Endodermal cell (in vitro differentiated cells): ENCODE measurements at places on chromosomes 5 and 9.

DNA sequence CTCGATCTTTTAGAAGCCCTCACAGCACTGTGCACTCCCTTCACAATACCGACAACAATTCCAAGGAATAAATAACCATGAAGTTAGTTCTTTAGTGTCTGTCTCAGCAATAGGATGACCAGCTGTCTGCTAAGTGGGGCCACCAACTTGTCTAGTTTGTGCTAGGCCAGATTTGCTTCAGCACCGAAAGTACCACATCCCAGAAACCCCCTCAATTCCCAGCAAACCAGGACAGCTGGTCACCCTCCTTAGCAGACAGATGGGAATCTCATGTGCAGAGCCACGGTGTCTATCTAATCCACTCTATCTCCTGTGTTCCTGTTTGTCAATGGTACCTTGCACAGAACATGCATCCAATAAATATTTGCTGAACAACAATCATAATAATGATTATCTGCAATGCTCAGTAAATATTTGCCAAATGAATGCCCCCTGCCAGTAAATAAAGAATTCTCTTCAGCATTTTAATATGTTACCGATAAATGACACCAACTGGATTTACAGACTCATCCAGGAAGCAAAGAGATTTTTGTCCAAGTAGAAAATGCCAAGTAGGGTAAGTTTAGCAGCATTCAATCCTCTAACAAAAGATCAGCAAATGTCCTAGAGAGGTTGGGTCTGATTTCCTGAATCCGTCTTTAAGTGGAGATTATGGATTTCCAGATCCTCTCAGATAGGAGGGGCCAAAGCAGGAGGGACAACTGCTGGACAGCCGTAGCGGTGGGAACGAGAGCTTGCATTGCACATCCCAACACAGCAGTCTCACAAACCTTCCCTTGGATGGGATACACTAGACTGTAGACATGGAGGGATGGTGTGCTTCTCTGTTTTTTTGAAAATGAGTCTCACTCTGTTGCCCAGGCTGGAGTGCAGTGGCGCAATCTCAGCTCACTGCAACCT is 51.9 kb upstream of the ANKRD33B start:
- DNase-seq = no peak

GRCh38 chr5:99940540-99940939 is 594.6 kb upstream of the FAM174A start:
- no peak for DNase-seq

- DNase-seq = no peak
Observed at GRCh38 chr5:132214491-132214890, 13.2 kb downstream of the P4HA2 start.

- DNase-seq = no peak
Observed at GRCh38 chr9:22512495-22512894, 65.9 kb downstream of the DMRTA1 start.

GRCh38 chr9:112443200-112443599 is 43.4 kb upstream of the KIAA1958 start:
- no peak for DNase-seq

DNA sequence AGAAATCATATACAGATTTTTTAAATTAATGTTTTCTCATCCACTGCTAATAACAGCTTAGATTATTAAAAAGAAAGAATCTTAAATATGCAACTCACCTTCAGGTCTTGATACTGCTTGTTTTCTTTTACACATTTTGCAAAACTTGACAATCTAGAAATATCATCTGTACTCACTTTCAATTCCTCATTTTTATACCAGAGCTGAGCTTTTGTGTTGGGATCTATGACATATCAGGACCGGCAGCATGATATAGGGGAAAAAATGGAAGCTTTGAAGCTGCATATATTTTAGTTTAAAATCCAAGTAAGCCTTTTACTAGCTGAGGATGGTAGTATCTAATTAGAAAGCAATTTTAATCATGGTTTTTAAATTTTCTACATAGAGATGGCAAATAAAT is 75.7 kb upstream of the SMARCA2 start:
- no peak for DNase-seq

- no peak for DNase-seq
Observed at GRCh38 chr5:135107986-135108385, 74.0 kb upstream of the PITX1 start.

DNA sequence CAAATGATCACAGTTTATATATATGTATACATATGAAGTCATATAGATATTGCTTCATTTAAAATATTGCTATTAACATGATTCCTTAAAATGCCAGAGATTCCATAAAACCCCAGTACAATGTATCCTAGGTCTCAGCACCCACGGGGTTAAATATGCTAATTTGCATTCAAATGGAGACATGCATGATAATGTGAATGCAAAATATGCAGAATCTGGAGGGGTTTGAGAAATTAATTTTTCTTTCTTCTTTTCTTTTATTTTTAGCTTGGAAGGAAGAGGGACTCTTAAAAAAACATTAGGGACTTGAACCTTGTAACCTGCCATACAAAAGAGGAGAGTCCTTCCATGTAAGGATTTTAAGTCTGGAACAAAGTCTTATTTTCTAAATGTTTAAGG is 211.9 kb downstream of the MEF2C start:
- no peak for DNase-seq

- no peak for DNase-seq
Observed at GRCh38 chr5:157458835-157459234, 1.2 kb upstream of the NIPAL4 start.

DNA sequence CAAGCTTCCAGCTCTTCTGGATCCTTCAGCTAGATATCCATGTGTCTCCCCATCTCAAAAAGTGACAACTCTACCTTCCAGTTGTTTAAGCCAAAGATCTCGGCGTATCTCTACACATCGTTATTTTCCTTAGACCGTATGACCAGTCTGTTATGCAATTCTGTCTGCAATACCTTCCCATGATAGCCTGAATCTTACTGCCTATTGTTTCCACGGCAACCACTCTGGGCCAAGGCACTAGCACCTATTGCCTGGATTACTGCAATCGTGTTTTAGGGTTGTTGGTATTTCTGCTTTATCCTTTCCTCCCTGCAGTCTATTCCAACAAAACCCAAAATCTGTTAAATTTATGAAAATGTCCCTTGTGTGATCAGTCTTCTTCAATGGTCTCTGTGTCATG is 448.4 kb downstream of the MTRR start:
- no peak for DNase-seq

GRCh38 chr5:1447671-1448361 is 2.6 kb upstream of the SLC6A3 start:
- DNase-seq = peak; percentile 33

GRCh38 chr5:180411948-180412347 is 58.8 kb upstream of the GFPT2 start:
- DNase-seq = no peak

DNA sequence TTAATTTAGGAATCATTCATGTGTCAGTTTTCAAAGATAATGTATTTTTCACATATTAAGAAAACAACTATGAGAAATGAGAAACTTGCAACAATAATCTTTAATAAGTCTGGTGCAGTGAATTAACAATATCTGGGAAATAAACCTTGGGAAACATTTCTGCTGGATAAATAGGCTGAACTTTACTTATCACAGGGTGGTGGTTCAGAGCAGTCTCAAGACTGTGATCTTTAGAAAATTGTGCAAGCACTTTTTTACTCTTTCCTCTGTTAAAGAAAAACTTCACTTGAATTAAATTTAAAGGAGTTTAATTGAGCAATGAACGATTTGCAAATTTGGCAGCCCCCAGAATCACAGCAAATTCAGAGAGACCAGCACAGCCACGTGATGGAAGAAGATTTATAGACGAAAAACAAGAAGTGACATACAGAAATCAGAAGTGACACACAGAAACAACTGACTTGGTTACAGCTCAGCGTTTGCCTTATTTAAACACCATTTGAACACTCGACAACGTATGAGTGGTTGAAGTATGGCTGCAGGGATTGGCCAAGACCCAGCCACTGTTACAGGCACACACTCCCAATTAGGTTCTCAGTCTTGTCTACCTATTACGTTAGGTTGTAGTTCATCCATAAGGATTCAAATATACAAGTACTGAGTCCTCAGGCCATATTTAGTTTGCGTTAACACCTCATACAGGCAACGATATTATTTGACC is 631.9 kb downstream of the SLCO4C1 start:
- no peak for DNase-seq

DNA sequence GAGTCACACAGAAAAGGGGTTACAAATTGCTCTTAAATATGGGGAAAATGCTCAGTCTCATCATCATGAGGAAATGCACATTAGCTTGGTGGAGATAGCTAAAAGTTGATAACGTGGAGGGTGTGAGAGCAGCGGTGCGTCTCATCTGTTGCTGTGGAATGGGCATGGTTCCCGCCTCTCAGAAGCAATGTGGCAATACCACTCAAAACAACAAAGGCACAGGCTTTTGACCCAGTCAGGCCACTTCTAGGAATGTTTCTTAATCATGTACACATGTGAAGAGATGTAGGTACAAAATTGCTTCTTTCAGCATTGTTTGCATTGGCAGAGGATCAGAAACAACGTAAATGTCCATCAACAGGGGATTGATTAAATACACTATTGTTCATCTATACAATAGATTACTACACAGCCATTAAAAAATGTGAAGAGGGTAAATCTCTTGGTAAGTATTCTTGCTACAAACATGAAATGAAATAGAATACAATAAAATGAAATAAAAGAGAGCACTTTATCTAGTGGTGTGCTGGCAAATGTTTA is 212.6 kb upstream of the MSX2 start:
- no peak for DNase-seq

DNA sequence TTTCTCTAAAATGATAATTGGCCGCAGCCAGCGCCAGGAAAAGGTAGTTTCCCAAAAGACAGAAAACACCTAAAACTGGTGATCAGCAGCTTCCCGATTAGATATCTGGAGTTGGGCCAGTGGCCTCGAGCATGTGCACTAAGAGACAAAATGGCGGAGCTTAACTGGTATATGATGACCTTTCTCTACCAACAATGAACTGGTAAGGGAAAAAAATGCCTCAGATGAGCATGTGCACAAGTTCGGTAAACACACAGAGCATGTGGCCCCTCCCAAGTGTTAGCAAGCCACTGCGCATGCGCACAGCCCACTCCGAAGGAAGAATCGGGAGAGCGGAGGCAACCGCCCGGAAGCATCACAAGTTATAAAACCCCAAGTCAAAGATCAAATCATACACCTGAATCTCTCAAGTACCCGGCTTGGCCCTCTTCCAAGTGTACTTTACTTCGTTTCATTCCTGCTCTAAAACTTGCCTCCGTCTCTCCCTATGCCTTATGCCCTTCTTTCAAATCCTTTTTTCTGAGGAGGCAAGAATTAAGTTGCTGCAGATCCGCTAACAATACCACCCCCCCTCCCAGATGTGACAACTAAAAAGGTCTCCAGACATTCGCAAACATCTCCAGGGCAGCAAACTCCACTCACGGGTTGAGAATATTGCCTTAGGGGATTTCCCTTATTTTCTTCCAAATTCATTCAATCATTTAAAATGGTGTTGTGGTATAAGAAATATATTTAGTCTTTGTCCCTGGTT is 15.0 kb upstream of the PTBP3 start:
- DNase-seq = peak; percentile 76

- DNase-seq = no peak
Observed at GRCh38 chr5:9903801-9904200, 273.6 kb upstream of the TAS2R1 start.

- no peak for DNase-seq
Observed at GRCh38 chr9:5529683-5530221, 19.4 kb downstream of the PDCD1LG2 start.

DNA sequence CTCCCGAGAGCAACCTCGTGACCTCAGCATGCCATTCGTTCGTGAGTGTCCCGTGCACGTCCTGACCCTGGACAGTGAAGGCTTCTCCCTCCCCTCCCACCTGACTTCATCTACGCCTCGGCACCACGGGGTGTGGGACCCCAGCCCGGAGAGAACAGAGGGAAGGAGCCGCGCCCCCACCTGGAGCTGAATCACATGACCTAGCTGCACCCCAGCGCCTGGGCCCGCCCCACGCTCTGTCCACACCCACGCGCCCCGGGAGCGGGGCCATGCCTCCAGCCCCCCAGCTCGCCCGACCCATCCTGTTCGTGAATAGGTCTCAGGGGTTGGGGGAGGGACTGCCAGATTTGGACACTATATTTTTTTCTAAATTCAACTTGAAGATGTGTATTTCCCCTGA is 38.3 kb upstream of the FCN2 start:
- no peak for DNase-seq

GRCh38 chr9:73979894-73980264 is 517.3 kb upstream of the RORB start:
- DNase-seq = no peak

GRCh38 chr5:139649082-139649991 is 1.2 kb downstream of the CXXC5 start:
- peak; percentile 91 for DNase-seq

GRCh38 chr5:60648175-60648574 is 51.8 kb downstream of the DEPDC1B start:
- DNase-seq = no peak

GRCh38 chr9:126708178-126708577 is 94.5 kb downstream of the LMX1B start:
- DNase-seq = no peak

GRCh38 chr5:21802869-21803490 is 1050.2 kb downstream of the CDH12 start:
- no peak for DNase-seq

GRCh38 chr9:115204904-115205453 is 87.0 kb upstream of the TNC start:
- no peak for DNase-seq

DNA sequence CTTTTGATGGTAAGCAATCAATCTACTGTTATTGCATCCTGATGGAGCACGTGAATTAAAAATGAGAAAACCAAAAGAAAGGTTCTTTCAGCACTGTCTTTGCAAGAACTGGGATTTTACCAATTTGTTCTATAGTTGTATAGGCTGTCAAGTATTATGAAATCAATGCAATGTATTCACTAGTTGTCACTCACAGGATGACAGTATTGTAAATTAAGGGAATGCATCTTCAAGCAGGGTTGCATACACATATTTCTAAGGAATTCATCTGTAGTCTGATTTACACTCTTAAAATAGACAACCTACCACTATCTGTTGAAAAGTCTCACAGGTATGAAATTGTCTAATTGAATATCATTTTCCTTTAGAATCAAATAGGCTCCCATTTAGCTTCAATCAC is 252.8 kb downstream of the FBXL17 start:
- DNase-seq = no peak

- DNase-seq = peak; percentile 81
Observed at GRCh38 chr5:120512068-120512467, 48.0 kb downstream of the PRR16 start.

DNA sequence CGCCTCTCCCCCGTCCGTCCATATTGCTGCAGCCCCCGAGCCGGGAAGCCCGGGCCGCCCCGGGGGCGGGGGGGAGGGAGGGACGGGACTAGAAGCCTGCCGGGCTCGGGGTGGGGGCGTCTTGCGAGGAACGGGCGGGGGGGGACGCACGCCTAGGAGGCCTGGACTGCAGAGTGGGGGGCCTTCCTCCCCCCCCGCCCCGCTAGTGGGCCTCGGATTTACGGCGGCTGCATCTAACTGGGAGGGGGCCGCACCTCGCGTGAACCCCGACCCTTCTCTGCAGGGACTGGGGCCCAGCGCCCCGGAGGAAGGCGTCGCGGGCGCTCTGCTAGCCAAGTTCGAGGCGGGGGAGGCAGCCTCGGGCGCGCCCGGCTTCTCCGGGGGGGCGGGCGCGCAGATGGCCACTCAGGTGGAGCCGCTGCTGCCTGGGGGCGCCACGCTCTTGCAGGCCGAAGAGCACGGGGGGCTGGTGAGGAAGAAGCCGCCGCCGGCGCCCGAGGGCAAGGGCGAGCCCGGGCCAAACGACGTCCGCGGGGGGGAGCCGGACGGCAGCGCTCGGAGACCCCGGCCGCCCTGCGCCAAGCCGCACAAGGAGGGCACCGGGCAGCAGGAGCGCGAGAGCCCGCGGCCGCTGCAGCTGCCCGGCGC is at the start of gene LARP1:
Gene LARP1, plus strand, starts transcription at position 17 of the 648 bp plus-strand sequence. Its CDS starts 381 bp downstream, at position 398.
- DNase-seq = no peak

- DNase-seq = no peak
Observed at GRCh38 chr9:16348531-16348930, 521.9 kb downstream of the BNC2 start.
